ENCODE measurements at places on chromosomes 11 and 22.

DNA sequence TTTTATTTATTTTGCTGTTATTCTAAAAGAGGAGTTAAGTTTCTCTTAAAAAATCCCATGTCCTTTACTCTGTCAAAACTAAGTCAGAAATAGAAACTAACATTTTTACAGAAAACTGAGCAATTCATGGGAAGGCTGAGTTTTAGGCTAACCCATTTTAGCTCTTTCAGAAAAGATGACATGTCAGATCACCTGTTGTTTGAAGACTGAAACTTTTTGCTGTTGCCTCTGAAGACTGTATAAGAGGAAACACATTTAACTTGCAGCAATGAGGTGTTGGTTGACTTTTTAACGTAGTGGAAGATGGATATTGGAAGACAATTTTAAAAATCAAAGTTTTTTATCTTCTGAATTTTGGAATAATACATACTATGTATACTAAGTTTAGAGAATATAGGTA lies 115.4 kb downstream of the METTL15 start:
- DNase-seq = no peak

GRCh38 chr11:86923999-86924766 lies 31.0 kb downstream of the FZD4 start:
- DNase-seq = no peak

- DNase-seq = no peak
These were observed 16.3 kb upstream of the RBMXL2 start for GRCh38 chr11:7072401-7073028.

DNA sequence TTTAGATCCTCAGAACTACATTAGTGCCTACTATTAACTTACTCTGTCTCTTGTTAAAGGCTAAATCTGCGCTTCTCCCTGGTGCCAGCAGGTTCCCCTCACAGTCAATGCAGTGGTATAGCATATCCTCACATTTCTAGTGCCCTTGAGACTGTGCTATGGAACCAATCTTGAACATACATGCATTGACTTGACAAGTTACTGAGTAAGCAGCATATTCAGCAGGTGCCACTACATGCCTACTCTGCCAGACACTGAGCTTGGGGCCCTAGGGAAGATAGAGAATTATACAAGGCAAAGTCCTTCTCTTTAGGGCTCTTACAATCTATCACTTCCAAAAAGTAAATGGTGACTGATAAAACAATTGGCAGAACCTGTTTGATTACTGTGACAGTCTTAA lies 3.2 kb downstream of the FUT4 start:
- no peak for DNase-seq

DNA sequence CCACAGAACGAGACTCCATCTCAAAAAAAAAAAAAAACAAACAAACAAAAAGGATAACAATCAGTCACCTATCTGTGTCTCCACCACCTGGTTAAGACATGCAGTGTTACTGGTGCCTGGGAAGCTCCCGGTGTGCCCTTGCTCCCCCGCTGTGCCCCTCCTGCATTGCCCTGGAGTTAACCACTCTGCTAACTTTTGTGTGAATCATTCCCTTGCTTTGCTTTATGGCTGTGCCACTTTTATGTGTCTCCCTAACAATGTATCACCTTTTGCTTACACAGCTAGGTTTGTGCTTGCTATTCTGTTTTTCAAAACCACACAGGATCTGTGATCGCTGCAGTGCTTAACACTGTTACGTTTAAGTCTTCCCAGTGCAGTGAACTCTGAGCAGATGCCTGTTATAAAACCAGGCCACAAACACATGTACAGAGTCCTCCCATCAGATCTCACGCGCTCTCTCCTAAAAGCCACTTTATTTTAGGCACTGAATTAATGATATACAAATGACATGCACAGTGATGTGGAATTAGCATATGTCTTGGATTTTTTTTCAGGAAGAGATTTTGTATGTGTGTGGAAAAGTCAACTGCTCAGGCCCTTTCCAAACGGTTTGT lies 69.9 kb downstream of the BUD13 start:
- DNase-seq = no peak

GRCh38 chr11:112882494-112883381 lies 78.5 kb upstream of the NCAM1 start:
- DNase-seq = no peak

DNA sequence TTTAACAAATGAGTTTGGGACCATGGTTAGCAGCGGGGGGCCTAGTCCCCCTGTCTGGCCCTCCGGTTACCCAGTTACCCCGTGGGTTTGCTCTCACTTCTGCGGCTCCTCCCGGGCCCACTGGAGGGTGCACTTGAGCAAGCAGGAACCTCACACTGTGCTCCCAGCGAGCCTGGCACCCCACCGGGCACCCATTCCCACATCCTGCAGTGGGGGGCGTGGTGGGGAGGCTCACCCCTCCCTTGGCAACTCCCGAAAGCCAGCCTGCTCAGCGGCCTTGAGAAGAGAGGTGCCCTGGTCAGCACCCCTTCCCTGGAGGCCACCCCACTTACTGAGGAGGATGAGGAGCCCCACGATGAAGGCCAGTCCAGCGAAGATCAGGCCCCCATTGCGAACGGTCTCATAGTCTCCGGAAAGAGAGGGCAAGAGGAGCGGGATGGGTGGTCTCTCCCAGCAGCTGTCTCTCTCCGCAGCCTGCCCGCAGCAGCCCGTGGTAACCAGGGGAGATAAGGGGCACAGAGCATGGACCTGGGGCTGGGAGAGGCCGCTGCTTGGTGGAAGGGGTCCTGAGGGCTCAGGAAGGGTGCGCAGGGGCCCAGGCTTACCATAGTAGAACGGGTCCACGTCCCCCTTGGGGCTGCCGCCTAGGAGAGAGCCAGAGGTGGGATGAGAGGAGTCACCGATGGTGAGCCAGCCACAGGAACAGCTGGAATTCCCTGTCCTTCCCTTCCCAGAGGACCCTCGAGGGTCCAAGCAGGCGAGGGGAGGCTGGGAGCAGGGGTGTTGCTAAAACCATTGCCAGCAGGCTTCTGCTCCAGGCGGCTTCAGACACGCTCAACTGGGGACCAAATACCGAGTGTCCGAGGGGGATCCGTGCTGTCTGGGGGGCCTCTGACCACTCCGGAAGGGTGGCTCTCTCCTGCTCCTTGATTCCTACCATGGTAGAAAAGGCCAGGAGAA lies 2.2 kb downstream of the FXYD2 start:
- no peak for DNase-seq

- no peak for DNase-seq
These were observed 16.6 kb downstream of the PIH1D2 start for GRCh38 chr11:112057170-112057569.

- DNase-seq = no peak
These were observed 724.8 kb upstream of the LUZP2 start for GRCh38 chr11:23772081-23772480.

DNA sequence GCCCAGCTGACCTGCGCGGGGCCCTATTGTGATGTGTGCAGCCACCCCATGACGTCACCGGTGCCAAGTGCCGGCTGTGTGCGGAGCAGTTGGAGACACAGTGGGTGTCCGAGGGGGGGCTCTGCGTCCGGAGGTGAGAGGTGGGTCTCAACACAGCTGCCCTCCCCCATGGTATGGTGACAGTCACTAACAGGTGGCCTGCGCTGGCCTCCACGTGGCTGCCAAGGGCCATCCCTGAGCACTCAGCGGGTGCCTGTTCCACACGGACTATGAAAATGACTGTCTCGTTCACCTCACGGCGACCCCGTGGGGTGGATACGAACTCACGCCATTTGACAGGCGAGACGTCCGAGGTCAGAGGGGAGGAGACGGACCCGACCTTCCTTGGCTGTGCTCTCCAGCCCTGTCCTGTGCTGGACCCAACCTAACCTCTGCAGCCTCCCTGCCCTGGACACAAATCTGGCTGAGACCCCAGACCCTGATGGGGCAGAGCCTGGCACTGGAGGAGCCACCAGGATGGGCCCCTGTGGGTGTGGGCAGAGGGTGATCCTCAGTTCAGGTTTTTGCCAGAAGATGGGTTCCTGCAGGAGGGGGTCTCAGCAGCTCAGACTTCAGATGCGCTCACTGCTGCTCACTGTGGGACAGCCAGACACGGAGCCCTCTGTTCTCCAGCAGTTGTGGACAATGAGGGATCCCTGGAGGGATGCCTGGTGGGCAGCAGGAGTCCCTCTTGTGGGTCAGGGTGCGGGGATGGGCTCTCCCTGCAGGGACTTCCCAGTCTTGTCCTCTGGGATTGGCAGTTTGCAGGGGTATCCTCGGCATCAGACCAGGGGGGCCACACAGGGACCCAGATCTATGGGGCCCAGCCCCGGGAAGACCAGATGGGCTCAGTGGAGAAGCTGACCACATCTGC lies 6.3 kb downstream of the HRAS start:
- no peak for DNase-seq

GRCh38 chr11:103484545-103484944 lies 375.3 kb downstream of the DYNC2H1 start:
- DNase-seq = no peak

GRCh38 chr11:44945666-44946065 lies 5.0 kb downstream of the TP53I11 start:
- no peak for DNase-seq

Measured in AG08396 (cell line).